ENCODE measurements at places on chromosomes 6 and 20.

DNA sequence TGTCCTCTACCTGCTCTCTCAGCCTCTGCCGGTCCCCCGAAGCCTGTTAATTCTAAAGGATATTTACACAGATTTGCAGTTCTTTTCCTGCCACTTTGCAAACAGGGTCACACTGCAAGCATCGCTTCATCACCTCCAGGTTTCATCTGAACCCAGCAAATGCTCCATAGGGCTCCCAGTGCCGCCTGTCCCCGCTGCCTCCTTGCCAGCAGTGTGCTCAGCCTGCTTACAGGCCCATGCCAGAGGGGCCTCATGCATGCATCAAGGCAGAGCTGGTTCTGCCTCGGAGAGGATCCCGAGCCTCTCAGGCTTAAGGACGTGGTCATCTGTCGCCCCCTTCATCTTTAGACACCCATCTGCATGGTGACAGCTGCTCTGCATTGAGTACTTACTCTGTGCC lies 10.5 kb downstream of the SIRPA start:
- DNase-seq = no peak

DNA sequence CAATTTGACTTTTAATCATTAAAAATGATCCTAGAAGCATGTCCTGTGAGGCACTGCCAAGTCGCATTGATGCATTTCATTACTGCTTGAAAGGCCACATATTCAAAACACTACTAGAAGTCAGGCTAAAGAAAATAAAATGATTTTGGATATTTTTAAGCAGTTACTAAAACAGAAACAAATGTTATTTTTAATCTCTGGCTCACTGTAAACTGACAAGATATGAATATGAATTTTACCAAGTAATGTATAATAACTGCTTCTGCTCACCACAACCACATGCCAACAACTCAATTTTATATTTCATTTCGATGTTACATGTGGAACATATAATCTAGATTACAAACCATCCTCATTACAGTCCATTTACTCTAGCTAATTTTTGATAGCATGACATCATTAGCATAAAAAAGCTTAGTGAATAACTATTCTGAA lies 90.6 kb downstream of the ATXN1 start:
- DNase-seq = no peak

- no peak for DNase-seq
These were observed 41.7 kb downstream of the MOCS1 start for GRCh38 chr6:39892490-39893129.

DNA sequence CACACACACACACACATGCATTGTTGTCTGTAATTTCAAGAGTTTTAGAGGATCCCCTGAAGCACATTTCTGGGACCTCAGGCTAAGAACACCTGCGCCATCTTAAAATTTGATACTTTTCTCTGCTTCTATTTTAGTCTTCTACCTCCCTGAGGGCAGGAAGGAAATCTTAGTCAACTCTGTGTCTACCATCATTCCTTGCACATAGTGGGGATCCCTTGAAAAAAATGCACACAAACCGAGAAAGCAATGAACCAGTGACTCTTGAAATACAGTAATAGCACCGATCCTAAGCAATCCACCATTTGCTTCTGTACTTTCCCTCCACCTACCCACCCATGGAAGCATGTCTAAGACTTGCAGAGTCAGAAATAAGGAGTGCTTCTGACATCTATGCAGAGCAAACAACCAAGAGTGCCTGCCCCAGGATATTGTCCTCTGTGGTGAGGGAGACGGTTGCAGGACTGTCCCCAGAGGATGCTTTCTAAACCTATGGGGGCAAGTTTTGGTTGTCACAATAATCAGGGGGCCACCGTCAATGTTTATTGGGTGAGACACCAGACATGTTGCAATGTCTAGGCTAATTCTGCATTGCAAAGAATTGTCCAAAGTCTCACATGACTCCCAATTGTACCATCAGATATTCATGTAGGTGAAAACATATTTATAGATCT lies 208.0 kb upstream of the TAB2 start:
- no peak for DNase-seq

DNA sequence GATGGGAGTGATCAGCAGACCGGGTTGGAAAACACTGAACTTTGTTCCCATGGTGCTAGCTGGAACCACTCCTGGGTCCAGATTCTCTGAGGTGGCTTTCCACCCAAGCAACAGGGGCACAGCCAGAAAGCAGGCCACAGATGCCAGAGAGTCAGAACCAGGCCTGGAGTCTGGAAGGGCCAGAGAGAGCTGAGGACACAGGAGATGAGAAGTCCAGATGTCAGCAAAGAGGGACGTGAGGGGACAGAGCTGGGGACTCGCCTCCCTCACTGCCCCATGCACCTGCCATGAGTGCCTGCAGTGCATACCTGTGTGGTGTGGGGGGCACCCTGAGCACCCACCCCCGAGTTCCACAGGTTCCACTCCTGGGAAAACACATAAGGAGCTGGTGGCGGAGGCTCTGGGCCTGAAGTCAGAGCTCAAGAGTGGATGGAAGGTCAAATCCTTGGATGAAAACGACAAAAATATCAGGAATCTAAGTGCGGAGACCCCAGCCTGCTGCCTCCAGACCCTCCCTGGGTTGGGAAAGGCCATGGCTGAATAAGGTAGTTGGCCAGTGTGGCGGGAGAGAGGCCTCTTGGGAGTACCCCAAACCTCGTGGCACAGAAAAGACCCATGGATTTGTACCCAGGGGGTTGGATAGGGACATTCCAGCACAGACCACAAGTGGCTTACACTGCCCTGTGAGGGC lies 224.2 kb downstream of the SYNDIG1 start:
- DNase-seq = no peak

DNA sequence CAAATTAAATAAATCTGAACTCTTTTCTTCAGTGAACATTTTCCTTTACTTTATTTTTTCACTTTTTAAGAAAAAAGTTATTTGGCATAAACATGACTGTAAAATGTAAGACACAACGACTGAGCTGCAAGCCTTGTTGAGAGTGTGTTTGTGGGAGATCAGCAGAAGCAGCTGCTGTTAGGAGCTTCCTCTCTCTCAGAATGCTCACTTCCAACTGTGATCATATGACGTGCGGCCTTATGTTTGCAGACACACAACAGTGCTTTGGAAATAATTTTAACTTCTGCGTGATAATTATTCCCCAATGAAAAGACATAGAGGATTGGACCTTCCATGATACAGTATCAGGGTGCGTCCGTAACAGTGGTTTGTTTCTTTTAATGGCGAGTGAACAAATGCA lies 104.0 kb downstream of the ARHGAP18 start:
- DNase-seq = no peak

DNA sequence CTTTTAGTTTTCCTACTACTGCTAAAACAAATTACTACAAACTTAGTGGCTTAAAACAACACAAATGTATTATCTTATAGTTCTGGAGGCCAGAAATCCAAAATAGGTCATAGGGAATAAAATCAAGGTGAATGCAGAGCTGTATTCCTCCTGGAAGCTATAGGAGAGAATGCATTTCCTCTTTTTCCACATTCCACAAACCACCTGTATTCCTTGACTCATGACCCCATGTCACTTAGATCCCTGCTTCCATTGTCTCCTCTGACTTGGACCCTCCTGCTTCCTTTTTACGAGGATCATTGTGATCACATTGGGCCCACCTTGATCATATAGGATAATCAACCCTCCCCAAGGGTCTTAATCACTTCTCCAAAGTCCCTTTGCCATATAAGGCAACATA lies 200.8 kb downstream of the KCNQ5 start:
- no peak for DNase-seq

- DNase-seq = no peak
These were observed 693 bp upstream of the SLC29A1 start for GRCh38 chr6:44222486-44223318.

All from RWPE2 (cell line).